Activated T-helper 2 cell treated with anti-CD3 and anti-CD28 coated beads, Interferon-gamma antibody, Interleukin-2, Interleukin-4, amounts not matched to agents 10 μg/mL and 5 μg/mL and 100 μg/mL, durations not matched to agents 14 hours and 24 hours and 36 hours (primary cell): ENCODE measurements at places on chromosomes 7 and 10.

DNA sequence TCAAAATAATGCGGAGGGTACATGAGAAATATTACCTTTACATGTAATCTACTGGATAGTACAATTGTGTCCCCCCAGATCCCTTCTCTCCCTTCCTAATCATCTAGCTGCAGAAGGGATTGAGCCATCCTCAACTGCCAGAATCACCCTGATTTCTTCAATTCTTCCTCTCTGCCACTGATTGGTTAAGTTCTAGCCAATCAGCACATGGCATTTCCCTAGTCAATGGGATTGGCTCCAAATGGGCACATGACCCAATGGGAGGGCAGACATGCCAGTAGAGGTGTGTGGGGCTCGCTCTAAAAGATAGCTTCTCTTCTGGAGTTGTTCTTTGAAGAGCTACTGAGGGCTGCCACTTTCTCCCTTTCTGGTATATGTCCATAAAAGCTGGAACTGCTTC lies 20.9 kb upstream of the UBE3C start:
- peaks cover 3% of the 10 kb centered on the region for H3K36me3 ChIP-seq
- H3K27me3 ChIP-seq = no peaks in the 10 kb centered on the region
- no peak overlapping the region for H3K4me3 ChIP-seq
- no peak overlapping the region for H3K27ac ChIP-seq

- no peak overlapping the region for H3K4me3 ChIP-seq
- H3K36me3 ChIP-seq = no peaks in the 10 kb centered on the region
- H3K27ac ChIP-seq = no peak overlapping the region
- DNase-seq = no peak
Measured at GRCh38 chr10:116891208-116891607, 41.9 kb downstream of the ENO4 start.

DNA sequence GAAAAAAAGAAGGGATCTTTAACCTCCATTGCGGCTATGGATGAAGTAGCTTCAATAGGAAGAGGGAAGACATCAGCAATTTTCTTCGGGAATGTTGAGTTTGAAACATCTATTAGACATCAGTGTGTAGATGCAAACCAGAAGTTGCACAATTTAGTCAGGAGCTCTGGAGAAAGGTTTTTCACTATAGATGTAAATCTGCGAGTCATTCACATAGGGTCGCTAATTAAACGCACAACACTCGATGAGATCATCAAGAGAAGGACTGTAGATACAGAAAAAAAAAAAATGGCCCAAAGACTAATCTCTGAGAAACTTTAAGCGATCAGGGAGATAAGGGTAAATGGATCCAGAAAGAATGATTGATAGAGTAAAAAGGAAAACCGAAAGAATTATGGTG lies 61.7 kb upstream of the TES start:
- DNase-seq = no peak
- peaks cover 6% of the 10 kb centered on the region for H3K27me3 ChIP-seq
- H3K27ac ChIP-seq = no peak overlapping the region
- H3K4me1 ChIP-seq = peaks cover 42% of the 10 kb centered on the region

DNA sequence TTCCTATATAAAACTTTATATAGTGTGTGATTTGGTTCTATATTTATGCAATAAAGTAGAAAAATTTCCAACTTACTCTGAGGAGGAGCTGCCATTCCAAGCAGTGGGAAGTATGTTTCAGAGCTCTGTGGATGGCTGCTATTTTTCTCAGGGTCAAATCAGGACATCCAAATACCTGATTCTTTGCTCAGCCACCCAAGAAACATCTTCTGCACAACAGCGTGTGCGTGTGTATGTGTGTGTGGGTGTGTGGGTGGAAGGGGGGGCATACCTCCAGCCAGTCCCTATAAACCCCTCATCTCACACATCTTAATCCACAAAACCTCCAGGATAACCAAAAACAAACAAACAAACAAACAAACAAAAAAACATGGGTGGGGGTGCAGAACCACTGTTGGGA lies 66.3 kb upstream of the EMX2 start:
- no peak overlapping the region for H3K4me3 ChIP-seq
- H3K4me1 ChIP-seq = no peaks in the 10 kb centered on the region
- H3K36me3 ChIP-seq = no peaks in the 10 kb centered on the region
- H3K27me3 ChIP-seq = peaks cover 6% of the 10 kb centered on the region
- no peak for DNase-seq

DNA sequence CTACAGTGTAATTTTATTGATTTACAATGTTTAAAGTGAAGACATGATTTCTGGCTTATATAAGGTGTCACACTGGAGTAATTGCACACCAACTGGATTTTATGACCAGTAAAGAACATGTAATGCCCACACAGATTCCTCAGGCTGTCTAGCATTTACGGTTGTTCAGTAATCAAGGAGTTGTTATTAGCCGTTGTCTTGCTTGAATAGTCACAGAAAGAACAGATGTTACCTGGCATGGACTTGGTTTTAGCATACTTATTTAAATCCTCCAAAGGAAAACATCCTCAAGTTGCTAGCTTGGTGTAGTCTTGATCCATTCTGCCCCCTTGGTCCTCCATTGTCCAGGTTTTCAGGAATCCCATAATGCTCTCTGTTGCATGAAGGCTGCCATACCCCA lies 65.8 kb downstream of the POU6F2 start:
- H3K4me3 ChIP-seq = no peak overlapping the region
- no peak for DNase-seq
- H3K27ac ChIP-seq = no peak overlapping the region
- H3K27me3 ChIP-seq = peaks cover 2% of the 10 kb centered on the region
- no peaks in the 10 kb centered on the region for H3K36me3 ChIP-seq
- no peaks in the 10 kb centered on the region for H3K4me1 ChIP-seq

DNA sequence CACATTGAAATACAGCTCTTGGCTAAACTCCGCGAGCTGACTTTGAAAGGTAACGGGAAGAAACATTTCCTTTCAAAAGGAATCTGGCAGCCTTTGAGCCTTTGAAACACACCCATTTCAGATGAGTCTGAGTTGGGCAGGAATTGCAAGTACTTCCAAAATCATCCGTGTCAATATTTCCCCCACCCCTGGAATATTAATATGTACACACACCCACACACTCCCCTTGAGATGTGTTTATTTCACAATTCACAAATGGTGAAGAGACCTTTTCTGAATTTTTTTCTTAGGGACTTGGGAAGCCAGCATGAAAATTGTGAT lies 438.7 kb upstream of the NRP1 start:
- H3K4me3 ChIP-seq = no peak overlapping the region
- H3K36me3 ChIP-seq = no peaks in the 10 kb centered on the region
- DNase-seq = no peak

DNA sequence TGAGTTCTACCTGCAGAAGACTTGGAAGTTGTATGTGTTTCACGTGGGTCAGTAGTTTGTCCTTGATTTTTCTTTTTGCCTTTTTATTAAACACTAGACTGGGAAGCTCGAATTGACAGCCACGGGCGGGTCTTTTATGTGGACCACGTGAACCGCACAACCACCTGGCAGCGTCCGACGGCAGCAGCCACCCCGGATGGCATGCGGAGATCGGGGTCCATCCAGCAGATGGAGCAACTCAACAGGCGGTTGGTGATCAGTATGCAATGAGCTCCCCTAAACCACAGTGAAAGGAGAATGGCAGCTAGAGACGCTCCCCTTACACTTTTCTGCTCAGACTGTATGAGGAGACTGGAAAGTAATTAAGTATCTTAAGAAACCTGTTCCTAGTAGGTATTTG lies 126.7 kb upstream of the STK17A start:
- no peak overlapping the region for H3K27ac ChIP-seq
- no peak overlapping the region for H3K4me3 ChIP-seq
- no peaks in the 10 kb centered on the region for H3K36me3 ChIP-seq
- DNase-seq = no peak
- peaks cover 4% of the 10 kb centered on the region for H3K4me1 ChIP-seq
- peaks cover 17% of the 10 kb centered on the region for H3K27me3 ChIP-seq

- DNase-seq = no peak
- no peak overlapping the region for H3K4me3 ChIP-seq
- no peaks in the 10 kb centered on the region for H3K4me1 ChIP-seq
- H3K27ac ChIP-seq = no peak overlapping the region
- H3K27me3 ChIP-seq = no peaks in the 10 kb centered on the region
Measured at GRCh38 chr7:27361522-27361921, 118.9 kb downstream of the EVX1 start.
